ENCODE measurements at places on chromosomes 4 and X. TPM values are rescaled to one million over a fixed set of nuclear protein-coding genes. Genes with fewer than 3 reads are reported as not detected.

CLIC2 gene
- 11.3 TPM for total RNA-seq

GPRASP1 gene
- 1.8 TPM for total RNA-seq

SEC24B gene
- 12.4 TPM for total RNA-seq

OTC gene
- 0.17 TPM for total RNA-seq

KDR gene
- 425 TPM for total RNA-seq

ARSD gene
- 18.1 TPM for total RNA-seq

FMR1NB gene
- total RNA-seq: not detected

FHL1 gene
- 68.2 TPM for total RNA-seq
